ENCODE measurements at places on chromosomes 3 and 15.

DNA sequence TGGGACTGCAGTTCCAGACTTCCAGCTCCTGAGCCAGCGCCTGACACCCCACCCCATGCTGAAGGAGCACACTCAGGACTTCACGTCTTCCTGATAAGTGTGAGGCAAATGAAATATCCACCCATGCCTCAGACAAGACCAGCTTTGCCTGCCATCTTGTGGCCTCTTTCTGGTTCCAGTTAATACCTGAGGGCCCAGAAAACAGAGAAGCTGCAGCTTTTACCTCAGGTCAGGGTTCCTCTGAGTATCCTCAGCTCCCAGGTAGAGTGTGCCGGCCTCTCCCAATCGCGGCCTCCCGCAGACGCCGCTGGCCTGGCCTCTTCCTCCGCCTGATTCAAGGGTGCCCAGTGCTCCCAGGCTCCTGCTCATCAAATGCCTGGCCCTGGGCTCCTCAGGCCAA lies 5.1 kb upstream of the KLHL6 start:
- DNase-seq = no peak

DNA sequence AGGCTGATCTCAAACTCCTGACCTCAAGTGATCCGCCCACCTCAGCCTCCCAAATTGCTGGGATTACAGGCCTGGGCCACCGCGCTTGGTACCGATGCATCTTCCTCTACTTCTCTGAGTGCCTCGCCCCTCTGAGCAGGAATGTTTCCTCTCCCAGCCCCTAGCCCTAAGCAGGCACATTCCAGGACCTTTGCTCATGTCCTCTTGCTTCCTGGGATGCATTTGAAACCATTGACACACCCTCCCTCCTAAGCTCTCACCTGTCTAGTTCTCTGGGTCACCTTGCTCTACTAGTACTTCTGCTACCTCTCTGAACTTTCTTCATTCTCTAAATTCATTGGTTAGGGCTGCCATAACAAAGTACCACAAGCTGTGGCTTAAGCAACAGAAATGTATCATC lies 17.9 kb upstream of the UACA start:
- DNase-seq = no peak

GRCh38 chr3:47019201-47019600 lies 39.7 kb downstream of the NBEAL2 start:
- DNase-seq = no peak

- DNase-seq = peak; percentile 22
Measured at GRCh38 chr3:142947352-142947751, 16.1 kb downstream of the PAQR9 start.

GRCh38 chr3:196843435-196844110 lies 24.1 kb upstream of the SENP5 start:
- DNase-seq = no peak

GRCh38 chr3:14480207-14481017 lies 59.7 kb downstream of the GRIP2 start:
- DNase-seq = no peak

GRCh38 chr3:50255251-50255615 lies 13.7 kb upstream of the SEMA3B start:
- no peak for DNase-seq

DNA sequence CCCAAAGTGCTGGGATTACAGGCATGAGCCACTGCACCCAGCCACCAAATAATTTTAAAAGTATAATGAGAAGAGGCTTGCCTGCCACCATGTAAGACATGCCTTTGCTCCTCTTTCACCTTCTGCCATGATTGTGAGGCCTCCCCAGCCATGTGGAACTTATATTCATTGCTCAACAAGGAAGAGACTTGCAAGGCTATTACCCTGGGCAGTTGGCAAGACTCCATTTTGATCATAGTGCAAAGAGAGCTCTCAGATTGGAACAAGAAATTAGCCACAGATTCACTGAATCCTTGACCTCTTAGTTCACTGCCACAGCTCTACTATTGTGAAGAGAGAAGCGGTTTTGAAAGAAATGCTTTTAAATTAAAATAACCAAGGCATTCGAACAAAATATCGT lies 6.1 kb downstream of the SCAP start:
- DNase-seq = peak; percentile 54

DNA sequence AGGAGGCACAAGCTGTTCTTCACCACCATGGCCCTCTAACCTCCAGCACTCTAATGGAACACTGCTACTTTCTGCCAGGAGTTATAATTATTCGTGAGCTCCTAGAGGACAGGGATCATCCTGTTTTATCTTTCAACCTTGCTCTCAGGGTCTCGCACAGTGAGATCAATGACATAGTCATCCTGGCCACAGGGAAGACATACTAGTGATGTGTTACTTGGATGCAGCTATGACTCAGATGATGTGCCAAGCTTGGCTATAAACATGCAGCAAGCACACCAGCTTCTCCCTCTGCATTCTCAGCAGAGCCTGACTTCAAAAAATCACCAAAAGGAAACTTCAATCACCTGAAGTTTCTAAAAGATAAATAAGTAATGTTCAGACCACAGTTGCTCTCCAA lies 203.8 kb upstream of the HES1 start:
- DNase-seq = no peak

GRCh38 chr3:8953313-8953712 lies 10.0 kb downstream of the RAD18 start:
- no peak for DNase-seq

- no peak for DNase-seq
Measured at GRCh38 chr3:190118438-190118837, 2.3 kb downstream of the P3H2 start.

DNA sequence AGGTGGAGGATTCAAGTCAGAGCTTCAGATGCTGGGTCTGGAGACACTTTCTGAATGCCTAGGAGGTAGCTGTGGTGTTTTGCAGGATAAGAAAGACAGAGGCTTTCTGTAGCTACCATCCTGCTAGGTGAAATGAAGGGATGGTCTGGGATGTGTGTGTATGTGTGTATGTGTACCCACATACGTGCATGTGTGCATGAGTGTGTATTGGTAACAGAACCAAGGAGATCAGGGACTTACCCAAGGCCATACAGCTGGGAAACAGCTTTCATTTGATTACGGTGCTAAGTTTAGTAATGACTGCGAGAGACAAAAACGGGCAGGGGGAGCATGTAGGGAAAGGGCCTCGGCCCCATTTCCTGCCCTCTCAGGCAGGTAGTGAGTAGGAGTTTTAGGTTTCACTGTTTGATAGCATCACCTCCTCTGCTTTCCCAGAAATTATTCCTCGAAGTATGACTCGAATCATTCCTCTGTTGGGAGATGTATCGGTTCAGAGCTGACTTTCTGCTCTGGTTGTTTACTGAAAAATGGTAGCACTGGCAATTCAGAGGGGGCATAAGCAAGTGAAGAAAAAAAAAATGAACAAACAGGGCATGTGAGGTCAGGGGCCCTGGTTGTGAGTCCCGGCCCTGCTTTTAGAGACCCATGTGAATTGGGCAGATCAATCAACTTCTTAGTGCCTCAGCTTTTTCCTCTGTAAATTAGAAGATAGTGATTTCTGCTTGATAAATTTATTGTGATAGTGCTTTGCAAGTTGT lies 130.7 kb downstream of the LPP start:
- no peak for DNase-seq

DNA sequence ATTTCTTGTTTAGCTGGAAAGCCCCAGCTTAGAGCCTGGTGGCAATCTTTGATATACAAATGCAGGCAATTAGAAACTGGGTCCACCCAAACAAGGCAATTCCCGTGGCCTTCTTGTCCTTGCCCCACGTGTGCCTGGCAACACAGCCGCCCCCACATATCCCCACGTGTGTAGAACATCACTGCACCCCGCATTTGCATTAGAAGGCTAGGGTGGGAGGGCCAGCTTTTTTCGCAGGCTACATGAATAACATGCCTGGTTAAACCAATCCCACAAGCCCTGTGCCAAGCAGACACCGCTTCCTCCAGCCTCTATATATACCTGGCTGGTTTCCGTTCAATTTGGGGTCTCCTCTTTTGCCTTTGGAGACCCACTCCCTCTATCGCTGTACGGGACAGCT lies 250.2 kb downstream of the ZNF385D start:
- no peak for DNase-seq

- peak; percentile 31 for DNase-seq
Measured at GRCh38 chr3:27713078-27713423, 9.1 kb downstream of the EOMES start.

GRCh38 chr15:90934256-90934948 lies 683 bp upstream of the UNC45A start:
- DNase-seq = peak; percentile 87

GRCh38 chr15:71291723-71292122 lies 176.5 kb downstream of the THSD4 start:
- no peak for DNase-seq

DNA sequence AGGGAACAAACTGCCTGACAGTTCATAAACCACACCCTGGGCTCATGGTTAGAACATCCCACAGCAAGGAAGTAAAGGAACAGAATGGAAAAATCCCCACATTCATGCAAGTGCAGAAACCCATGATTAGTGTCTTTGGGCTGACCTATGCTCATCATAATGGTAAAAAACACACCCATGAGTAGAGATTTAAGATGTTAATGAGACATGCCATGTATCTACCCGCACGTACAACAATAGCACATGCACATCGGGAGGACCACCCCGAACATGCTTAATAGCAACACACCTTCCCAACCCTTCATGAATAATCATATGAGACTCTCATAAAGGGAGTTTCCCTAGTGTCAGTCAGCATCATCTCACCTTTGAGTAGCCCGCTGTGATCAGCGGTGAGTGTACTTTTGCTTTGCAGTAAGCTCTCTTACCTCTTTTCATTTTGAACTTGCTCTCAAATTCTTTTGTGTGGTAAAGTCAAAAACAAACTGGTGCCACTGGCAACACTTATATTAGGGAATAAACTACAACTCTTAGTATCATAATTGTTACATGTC lies 23.2 kb downstream of the ZBED2 start:
- no peak for DNase-seq

DNA sequence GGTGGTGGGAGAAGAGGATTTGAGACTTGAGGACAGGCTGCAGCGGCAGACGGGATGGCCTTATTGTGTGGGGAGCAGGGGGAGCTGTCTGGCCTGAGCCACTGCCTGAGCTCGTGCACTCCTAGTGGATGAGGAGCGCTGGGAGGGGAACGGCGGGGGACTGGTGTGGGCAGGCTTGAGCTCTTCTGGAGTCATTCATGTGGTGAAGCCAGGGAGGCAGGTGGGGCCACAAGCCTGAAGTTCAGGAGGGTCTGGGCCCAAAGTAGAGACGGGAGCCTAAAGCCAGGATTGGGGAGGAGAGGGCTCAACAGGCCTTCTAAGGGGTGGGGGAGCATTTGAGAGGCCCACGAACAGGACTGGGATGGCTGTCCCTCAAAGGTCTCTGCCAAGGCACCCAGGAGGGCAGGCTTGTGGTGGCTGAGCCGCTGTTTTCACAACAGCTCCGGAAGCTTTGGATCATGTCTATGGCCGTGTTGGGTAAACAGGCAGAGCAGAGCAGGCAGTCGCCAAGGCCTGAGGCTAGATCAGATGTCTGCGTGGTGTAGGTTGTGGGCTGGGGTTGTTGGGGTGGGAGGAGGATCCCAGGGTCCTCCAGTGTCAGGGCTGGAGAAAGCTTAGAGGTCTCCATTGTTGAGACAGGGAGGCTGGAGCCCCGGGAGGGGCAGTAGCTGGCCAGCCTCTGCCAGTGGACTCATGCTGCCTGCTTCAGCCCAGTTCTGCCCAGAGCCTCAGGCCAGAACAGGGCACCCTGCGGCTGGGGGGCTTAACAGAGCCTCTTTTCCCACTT lies 8.2 kb downstream of the PRKCD start:
- no peak for DNase-seq

DNA sequence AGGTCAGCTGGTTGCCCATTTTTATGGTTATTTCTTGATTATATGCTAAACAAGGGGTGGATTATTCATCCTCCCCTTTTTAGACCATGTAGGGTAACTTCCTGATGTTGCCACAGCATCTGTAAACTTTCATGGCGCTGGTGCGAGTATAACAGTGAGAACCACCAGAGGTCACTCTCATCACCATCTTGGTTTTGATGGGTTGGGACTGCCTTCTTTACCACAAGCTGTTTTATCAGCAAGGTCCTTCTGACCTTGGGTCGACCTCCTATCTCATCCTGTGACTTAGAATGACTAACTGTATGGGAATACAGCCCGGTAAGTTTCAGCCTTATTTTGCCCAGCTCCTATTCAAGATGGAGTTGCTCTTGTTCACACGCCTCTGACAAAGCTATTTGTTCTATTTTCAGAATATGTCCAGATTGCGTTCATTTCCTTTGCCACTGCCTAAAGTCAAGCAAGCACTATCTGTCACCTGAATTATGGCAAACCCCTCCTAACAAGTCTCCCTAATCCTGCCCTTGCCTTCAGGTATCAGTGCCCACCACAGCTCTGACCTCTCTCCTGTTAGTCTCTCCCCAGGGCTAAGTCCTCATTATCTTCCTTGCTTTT lies 308.5 kb downstream of the ROBO2 start:
- DNase-seq = no peak

DNA sequence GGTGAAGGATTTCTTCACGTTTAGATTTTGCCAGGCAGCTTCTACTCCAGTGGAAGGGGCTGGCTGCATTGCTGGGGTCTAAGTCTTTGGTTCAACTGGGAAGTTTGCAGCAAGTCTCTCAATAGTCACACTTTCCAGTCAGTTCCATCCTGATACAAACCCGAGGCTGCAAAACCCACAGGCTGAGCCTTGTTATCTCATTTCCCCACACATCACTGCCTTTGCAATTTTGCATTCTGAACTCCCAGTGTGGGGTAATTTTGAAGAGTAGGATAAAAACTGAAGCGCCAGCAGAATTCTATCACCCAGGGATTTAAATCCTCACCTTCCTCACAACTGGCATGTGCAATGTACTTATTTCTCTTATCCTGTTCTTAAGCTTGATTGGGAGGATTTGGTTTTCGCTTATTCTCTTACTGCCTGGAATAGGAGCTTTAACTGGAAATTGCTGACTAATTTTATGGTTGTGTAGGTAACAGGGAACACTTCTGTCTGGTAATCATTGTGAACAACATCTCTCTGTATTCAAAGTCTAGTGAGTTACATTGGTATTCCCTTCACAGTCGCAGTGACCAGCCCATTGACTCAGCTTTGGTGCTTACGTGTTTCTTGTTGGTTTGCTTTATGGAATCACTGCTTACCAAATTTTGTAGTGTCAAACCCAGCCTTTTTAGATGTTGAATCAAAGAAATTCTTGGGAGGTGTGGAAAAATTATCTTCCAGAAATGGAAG lies 142.0 kb upstream of the TOPAZ1 start:
- DNase-seq = no peak

DNA sequence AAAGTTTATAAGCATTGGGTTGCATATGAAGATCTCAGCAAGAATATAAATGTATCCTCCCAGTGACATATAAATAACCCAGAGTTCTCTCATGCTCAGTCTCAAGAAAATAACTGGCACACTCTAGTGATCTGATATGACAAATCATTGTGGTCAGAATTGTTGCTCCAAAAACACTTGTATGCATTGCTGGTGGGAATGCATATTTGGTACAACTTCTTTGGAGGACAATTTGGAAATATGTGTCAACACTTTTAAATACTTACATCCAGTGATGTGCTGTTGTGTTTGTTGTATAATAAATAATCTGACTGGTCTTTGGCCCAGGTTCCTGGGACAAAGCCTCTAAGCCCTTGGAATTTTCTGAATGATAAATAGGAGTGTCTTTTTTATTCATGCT lies 66.7 kb upstream of the STT3B start:
- DNase-seq = no peak

Data from right lobe of liver (tissue), 6 donors.